Activated CD8-positive, alpha-beta memory T cell treated with anti-CD3 and anti-CD28 coated beads, Interleukin-2, amount 10 ng/mL, durations not matched to agents 7 days and 5 days (primary cell): ENCODE measurements at places on chromosomes 1 and 21. TPM values are rescaled to one million over a fixed set of nuclear protein-coding genes. Genes with fewer than 3 reads are reported as not detected.
A peak's percentile ranks its signal among the peaks of the same experiment; 100 is the strongest.

DNA sequence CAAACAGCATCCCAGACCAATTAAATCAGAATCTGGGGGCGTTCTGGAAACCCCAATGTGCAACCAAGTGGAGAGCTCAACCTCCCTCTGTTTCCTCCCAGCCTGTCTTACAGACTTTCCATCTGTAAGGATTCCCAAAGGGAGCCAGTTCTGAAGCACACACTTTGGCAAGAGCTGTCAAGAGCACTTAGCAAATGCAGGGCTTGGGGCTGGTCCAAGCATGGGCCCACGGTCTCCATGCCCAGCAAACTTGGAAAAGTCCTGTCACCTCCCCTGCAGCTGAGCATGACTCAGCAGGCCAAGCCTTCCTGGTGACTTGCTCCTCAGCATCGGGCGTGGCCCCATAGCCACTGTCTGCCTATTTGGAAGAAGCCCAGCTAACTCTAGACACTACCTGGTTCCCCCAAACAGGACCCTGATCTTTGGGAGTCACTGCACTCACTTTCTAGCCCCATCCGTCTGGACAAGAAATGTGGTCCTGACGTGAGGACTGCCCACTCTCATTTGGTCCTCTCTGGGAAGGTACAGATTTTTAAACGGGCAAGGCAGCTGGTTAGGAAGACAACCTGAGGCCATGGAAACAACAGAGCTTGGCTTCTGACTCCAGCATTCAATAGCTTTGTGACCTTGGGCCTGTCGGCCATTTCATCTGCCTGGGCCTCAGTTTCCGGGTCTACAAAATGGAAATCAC, 16.9 kb downstream of the SLC2A1 start:
- DNase-seq = peak; percentile 67

DNA sequence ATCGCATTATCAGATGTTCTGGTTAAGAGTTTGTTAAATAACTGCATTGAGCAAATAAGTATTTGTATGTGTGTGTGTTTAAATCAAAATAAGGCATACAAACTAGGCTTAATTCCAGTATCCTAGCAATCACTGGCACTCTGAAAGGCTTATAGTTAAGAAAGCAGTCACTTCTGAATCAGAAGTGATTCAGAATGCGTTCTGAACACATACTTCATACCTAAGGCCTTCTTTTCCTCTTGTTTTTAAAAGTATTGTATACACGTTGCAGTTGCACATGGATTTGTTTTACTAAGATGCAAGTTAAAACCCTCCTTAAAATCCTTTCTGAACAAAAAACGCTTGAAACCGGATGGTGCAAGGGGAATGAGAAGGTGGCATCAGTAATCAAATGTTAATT, 238.4 kb upstream of the DMRTA2 start:
- no peak for DNase-seq

- DNase-seq = no peak
Observed at GRCh38 chr21:38661197-38661871, 144.4 kb upstream of the ETS2 start.

GRCh38 chr21:16509476-16509875, 779.7 kb downstream of the USP25 start:
- no peak for DNase-seq

- no peak for DNase-seq
Observed at GRCh38 chr1:8376358-8376840, 58.5 kb downstream of the SLC45A1 start.

DNA sequence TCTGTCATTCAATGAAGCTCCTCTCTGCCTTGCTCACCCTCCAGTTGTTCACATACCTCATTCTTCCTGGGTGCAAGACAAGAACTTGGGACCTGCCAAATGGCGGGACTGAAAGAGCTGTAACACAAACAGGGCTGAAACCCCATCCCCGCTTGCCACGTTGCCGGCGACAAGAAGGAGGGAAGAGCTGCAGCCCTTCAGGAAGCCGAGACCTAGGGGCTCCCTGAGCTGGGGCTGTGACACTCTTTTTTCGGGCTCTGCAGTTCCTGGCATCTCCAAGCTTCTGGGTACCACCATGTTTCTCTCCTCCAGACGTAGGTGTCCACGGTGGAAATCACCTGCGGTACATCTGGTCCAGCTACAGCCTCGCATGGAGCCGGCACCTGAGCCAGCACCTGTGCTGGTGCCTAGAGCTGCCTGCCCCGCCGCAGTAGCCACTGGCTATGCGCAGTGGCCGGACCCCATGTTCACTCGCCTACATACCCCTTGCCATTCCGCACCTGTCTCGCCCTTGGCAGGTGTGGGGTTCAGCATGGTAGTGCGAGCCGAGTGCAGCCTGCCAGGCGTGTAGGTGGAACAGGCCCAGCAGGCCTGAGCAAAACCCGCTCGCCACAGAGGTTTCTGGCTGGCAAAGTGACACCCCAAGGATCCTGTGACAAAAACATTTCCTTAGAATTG, 367.0 kb upstream of the NEGR1 start:
- no peak for DNase-seq

DNA sequence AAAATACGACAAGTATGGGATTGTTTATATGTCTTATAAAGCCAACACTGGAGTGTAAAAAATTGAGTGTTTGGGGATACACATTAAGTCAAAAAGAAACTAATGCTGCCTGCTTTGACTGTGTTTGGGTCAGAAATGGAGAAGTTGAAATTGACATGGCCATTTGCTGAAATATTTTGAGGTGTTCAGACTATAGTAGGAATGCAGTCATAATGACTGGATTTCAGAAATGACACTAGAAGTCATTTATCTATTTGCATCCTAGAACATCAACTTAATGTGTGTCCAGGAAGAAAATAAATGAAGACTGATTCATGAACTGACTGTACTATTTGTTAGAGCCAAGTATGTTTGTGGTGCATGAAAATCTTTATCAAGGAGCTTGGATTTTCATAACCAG, 28.4 kb downstream of the RASAL2 start:
- no peak for DNase-seq

DNA sequence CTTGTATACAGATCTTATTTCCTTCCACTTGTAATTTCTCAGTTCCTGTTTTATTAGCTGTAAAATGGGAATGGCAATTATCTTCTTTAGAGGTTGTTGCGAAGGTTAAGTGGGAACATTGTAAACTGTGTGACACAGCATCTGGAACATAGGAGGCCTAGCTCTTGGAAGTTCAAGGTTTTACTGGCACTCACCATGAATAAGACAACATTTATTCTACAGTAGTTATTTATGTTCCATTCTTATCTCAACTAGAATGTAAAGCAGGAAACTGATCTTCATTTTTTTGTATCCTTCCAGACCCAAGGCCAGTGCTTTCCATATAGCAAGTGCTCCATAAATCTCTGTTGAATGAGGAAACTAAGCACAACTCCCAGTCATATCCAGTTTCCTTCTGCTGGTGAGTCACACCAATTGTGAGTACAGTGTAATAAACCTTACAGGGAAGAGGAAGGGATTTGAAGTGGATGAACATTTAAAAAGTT, 1.4 kb downstream of the BCL10 start:
- no peak for DNase-seq

GRCh38 chr1:22709891-22710700, 543 bp upstream of the EPHB2 start:
- DNase-seq = no peak

DNA sequence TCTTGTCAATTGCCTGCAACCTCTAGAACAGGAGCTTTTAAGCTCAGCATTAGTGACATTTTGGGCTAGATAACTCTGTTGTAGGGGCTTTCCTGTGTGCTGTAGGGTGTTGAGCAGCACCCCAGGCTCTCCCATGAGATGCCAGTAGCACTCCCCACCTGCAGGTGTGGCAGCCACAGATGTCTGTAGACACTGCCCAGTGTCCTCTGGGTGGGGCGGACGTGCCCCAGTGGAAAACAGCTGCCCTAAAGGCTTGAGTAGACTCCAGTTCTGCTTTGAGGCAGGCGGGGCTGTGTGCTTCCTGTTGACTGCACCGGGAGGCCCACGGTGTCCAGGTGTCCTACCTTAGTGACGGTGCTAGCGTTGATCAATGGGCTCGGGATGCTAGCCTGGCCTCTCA, 16.9 kb upstream of the PWP2 start:
- DNase-seq = peak; percentile 39

DNA sequence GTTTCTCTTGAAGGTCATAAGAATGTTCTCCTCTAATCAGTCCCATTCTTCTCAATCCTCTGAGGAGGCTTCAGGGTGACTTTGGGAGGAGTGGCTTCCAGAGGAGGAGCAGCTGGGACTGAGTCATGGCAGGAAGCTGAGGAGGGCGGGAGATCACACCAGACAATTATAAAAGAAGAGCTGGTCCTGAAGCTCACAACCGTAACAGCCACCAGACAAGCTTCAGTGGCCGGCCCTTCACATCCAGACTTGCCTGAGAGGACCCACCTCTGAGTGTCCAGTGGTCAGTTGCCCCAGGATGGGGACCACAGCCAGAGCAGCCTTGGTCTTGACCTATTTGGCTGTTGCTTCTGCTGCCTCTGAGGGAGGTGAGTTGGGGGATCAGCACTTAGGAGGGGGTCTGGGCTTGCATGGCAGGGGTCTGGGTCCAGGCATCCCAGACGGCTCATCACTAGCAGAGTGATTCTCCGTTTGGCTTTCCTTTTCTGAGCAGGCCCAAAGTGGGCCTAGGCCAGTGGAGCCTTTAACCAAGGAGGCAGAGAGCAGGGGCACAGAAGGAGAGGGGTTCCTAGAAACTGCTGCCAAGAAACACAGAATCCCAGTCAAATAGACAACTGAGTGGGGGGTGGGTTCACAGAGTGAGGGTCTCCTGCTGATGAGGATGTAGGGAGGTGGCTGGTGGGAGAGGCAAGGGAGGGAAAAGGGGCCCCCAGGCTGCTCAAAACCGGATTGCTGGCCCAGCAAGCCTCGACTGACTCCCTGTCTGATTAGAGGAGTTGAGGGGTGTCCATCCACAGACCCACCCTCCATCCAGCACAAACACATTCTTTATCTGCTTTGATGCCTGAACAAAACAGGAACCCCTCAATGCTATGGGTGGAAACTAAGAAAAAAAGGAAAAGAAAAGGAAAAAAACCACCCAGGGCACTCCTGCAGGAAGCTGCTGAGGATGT, at the start of gene ECM1:
Gene ECM1, plus strand, starts transcription at position 198 of the 953 bp plus-strand sequence. Its CDS starts 101 bp downstream, at position 299.
- no peak for DNase-seq

GRCh38 chr1:180643693-180644092, 11.9 kb downstream of the XPR1 start:
- DNase-seq = no peak

TPR gene
- total RNA-seq = 130 TPM

FAM177B gene
- total RNA-seq = not detected

TNFRSF18 gene
- 28.1 TPM for total RNA-seq

OR2L13 gene
- total RNA-seq = not detected

CEP85 gene
- total RNA-seq = 42.0 TPM

PADI1 gene
- total RNA-seq = not detected

ERICH3 gene
- 0.23 TPM for total RNA-seq

ARMH1 gene
- 17.2 TPM for total RNA-seq

VHLL gene
- not detected for total RNA-seq

LCE1D gene
- total RNA-seq = not detected

AUNIP gene
- 8.1 TPM for total RNA-seq
